T-helper 1 cell (primary cell): ENCODE measurements at places on chromosomes 6 and 20.

GRCh38 chr6:12911427-12911826 lies 194.9 kb downstream of the PHACTR1 start:
- DNase-seq, result no peak

DNA sequence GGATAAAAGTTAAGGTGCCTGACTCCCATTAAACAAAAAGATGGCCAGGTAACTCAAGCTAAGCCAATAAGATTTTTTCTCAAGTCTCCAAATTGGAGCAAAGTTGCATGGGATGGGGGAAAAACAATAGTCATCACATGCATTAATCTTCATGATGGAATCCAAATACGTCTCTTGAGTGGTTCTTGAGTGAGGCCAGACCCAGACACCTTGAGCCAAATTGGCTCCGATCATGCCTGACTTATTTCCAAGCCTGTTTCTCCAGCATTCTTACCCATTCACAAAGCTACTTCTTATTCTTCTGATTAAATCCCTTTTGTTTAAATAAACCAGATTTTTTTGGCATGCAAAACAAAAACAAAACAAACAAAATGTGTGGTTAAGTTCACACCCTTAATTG lies 420.3 kb upstream of the NRSN1 start:
- no peak for DNase-seq

DNA sequence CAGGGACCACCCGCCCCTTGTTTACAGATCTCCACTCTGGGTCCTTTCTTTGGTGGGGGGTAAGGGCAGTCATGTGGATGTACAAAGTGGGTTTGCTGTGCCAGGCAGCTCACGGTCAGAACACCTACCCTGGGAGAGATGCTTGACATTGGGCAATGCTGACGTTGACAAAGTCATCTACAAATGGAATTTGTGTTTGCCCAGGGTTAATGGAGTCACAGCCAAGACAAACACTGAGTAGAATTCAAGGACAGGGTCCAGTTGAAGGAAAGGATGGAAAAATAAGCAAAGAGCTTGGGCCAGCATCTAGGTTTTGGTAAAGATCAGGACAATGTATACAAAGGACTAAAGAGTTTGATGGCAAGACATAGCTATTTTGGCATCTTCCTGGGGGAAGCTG lies 54.7 kb downstream of the MOCS1 start:
- no peak for DNase-seq

- DNase-seq, result no peak
These were observed 789.7 kb downstream of the FRK start for GRCh38 chr6:115270953-115271352.

- no peak for DNase-seq
These were observed 106.0 kb downstream of the MYO6 start for GRCh38 chr6:75855052-75855451.

GRCh38 chr6:29762781-29763214 lies 39.6 kb downstream of the HLA-F start:
- no peak for DNase-seq

DNA sequence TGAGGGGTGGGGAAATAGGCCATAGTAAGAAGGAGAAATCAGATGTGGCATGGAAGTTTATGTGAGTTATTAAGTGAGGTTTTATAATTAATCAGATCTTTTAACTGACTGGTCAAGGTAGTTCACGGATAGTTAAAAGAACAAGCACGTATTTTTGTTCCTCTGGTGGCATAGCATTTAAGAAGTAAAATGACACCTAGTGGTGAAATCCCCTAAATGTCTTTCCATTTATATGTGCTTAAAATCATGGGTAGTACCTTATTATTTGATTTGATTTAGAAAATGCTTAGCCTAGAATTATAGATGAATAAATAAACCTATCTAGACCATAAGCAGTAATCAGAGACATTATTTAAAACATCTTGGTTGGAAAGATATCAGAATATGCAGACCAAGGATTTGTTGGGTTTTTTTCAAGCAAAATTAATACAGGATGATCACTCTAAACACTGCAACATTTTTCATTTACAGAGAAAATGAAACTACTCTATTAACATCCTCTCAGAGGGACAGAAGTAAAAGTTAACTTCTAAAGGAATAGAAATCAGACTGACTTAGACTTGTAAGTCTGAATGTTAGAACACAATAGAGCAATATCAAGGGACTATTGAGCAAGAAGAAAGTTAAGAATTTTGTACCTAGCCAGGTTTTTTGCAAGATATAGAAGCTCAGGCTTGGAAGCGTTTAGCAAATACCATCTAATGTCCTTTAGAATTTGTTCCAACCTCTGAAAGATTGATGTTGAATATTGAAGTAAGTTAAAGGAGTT lies 81.1 kb downstream of the STXBP5 start:
- DNase-seq, result no peak

DNA sequence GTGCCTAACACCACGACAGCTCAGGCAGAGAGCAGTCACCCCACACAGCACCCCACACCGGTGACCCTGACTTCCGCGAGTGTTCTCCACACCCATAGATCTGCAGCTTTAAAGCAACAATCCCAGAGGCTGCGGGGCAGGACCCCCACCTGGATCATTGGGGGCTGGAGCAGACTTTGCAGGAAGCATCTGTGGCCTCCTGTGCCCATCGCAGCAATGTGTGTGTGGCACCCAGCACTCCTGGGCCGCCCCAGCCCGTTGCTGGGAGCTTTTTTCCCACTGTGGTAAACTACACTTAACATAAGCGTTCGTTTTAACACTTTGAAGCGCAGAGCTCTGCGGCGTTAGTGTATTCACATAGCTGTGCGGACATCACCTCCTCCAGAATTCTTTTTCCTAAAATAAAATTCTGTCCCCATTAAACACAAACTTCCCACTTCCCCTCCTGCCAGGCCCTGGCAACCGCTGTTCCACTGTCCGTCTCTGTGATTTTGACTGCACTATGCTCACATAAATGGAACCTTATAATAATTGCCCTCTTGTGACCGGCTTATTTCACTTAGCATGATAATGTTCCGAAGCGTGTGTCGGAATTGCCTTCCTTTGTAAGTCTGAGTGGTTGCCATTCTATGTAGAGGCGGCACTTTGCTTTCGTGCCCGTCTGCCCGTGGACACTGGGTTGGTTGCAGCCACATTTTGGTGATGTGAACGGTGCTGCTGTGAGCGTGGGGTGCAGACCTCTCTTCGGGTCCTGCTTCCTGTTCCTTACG lies 382.5 kb downstream of the CDH4 start:
- DNase-seq, result no peak

GRCh38 chr20:56943946-56944945 lies 315.1 kb downstream of the TFAP2C start:
- DNase-seq, result no peak

DNA sequence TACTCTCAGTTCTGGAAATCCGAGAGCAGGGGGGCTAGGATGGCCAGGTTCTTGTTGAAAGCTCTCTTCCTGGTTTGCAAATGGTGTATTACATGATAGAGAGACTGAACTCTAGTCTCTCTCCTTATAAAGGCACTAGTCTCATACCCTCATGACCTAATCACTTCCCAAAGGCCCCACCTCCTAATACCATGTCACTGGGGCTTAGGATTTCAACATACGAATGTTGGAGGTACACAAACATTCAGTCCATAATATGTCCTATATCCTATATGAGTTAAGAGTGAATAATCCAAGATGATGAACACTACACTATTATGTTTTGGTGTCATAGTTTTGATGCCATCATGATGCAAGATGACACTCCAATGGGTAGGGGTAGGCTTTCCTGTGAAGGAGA lies 20.0 kb upstream of the TXLNB start:
- DNase-seq, result no peak

GRCh38 chr20:37907677-37908401 lies 4.9 kb downstream of the VSTM2L start:
- DNase-seq, result no peak

DNA sequence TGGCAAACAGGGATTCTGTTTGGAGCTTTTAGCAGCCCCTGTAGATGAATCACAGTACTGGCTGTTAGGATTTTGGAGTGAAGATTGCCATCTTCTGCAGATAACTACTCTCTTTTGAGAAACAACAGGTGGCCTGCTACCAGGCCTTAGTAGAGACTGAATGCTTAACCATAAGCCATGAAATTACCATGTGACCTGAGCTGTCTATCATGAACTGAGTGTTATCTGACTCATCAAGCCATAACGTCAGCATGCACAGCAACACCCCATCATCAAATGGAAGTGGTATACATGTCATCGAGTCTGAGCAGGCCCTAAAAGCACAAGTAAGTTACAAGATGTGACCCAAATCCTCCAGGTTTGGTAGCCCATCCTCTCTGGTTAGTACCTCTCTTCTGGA lies 132.6 kb downstream of the GPR63 start:
- no peak for DNase-seq

- DNase-seq, result no peak
These were observed 223.0 kb downstream of the DOK5 start for GRCh38 chr20:54698373-54698772.

DNA sequence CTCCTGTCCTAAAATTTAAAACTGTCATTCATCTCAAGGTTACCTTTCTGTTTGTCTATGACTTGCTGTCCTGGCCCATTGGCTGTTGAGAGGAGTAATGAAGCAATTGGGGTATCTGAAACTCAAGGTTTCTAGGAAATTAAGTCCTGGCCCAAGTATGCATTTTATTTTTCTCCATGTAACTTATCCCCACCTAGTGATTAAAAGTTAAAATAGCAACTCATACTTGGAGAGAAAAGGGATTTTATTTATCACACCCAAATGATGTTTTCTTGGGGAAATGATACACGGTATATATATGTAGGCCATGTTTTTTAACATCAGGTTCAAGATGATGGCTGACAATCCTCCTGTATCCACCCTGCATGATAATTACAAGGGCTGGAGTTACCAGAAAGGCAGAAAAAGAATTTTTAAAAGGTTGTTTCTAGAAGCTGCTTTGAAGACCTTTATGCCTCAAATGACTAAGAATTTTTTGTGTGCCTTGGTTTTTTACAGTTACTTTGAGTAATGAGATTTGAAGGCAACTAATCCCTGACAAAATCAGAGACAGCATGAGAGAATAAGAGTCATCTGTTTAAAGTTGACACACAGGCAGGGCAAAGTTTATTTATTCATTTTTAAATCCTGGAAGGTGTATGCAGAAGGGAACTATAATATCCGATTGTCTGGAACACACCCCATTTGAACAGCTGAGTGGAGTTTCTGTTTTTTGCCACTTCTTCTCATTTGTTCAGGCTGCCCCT lies 28.9 kb upstream of the C6orf58 start:
- no peak for DNase-seq

GRCh38 chr6:106574741-106575458 lies 54.4 kb downstream of the RTN4IP1 start:
- no peak for DNase-seq

- no peak for DNase-seq
These were observed 199.1 kb upstream of the BTBD3 start for GRCh38 chr20:11718474-11719094.

- no peak for DNase-seq
These were observed 118.7 kb downstream of the HFE start for GRCh38 chr6:26205625-26206574.

DNA sequence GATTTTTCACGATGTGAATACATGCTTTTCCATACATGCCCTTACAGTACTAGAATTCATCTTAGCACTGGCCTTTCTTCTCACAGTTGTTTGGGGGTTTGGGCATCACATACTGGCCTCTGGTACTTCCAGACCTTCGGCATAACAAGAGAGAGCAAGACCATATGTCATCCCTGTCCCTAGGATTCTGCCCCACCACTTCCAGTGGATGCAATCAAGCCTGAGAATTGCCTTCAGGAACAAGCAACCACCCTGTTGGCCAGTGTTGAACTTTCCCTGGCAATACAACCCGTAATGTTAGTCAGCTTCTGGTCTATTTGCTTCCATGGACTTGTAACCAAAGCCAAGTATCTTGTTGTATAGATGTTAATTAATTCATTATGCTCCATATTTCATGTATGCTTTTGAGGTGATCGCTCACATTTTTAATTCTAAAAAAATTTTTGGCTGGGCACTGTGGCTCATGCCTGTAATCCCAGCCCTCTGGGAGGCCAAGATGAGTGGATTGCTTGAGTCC lies 15.4 kb upstream of the SLPI start:
- no peak for DNase-seq

- no peak for DNase-seq
These were observed 268.8 kb downstream of the PKHD1 start for GRCh38 chr6:51818520-51819022.

DNA sequence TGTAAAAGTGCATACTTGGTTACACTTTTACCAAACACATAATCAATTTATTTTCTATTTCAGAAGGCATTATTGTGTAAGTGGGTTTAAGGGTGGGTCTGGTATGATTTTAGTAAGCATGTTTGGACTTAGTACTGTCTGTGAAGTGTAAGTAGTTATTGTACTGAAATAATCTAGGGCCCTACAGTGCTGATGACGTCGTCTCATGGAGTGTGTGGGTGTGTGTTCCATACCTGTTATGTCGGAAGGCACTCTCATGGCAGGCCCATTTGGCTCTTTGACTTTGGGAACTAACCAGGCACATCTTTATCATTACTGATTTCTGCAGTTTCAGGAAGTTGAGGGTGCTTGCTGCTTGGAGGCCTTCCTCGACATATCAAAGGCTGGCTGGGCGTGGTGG lies 155.1 kb downstream of the SASH1 start:
- no peak for DNase-seq
